Myocyte (in vitro differentiated cells): ENCODE measurements at places on chromosomes 7 and 10. TPM values are rescaled to one million over a fixed set of nuclear protein-coding genes. Genes with fewer than 3 reads are reported as not detected.

The EPHA1 gene
- total RNA-seq, result not detected in 2 replicates

The NSUN6 gene
- total RNA-seq, result 5.5 and 6.2 TPM in 2 replicates

The ADRA2A gene
- total RNA-seq, result 0.31 and 1.3 TPM in 2 replicates

The CALML5 gene
- total RNA-seq, result not detected in 2 replicates

The STK31 gene
- total RNA-seq, result 0.05 TPM in 1 of 2 replicates, not detected in the other

DNA sequence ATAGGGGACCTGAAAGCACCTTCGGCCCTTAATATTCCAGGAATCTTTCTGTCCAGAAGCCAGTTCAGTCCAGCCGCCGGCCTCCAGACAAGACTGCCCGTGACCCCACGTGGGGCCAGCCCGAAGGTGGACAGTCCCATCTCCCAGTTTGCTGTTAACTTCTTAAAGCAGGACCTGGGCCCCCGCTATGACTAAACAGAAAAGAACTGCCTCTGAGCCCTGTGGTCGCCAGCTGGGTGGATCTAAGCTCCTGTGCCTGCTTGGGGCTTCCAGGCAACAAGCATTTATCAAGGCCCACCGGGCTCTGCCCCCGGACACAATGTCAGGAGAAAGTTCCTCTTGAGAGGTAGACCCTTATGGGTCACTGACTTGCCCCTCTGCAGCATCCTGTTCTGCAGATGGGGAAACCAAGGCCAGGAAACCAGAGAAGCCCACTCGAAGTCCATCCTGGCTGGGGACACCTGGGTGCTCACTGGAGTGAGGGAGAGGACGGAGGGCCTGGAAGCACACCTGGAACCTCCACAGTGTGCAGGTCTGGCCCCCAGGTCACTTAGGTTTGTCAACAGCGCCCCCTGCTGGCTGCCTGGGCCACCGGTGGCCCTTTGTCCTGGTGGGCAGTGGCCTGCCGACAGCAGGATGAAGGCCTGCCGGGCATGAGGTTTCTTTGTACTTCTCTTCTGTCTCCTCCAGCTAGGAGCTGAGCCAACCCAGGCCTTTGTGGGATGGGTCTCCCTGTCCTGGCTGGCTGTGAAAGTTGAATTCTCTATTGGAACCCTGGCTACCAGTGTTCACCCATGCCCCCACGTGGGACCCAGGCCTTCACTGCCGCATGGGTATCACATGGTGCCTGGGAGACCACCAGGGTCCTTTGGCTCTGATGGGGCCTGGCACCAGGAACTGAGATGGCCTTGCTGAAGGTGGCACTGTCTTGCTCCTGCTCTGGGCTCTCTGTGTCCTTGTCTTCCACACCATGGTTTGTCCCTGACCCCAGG is 128.0 kb downstream of the ZMIZ1 start:
- peak; percentile 66 for DNase-seq

DNA sequence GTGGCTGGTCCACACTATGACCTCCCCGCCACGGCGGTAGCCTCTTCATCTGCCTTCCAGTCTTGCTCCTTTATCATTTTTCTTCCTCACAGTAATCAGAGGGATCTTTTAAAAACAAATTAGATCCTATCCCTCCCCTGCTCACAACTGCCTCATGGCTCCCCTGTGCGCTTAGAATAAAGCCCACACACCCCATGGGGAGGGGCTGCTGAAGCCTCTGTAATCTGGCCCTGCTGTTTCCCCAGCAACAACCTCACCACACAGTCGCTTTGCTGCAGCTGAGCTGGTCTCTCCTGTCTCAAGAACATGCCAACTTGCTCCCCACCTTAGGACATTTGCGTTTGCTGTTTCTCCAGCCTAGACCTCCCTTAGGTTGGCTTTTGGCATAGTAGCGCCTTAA is 41.0 kb downstream of the SP8 start:
- DNase-seq, result no peak

DNA sequence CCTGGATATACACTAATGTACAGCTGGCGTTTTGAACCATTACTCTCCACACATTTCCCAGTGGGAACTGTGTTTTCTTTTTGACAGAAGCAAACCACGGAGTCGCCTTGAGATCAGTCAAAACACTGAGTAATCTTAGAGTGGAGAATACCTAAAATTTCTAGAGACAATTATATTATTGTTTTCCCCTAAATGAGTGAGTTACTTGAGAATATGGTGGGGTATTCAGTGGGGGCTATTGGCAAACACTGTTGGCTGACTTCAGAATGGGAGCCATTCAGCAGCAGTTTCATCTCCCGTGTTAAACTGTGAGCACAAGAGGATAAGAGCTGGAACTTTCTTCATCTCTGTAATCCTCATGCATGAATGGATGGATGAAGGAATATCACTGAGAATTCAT is 6.2 kb downstream of the IL2RA start:
- DNase-seq, result no peak

- DNase-seq, result no peak
These were observed 45.3 kb upstream of the BAMBI start for GRCh38 chr10:28631896-28632583.

- DNase-seq, result peak; percentile 30
These were observed 71.2 kb upstream of the LRRC18 start for GRCh38 chr10:49010865-49011264.

DNA sequence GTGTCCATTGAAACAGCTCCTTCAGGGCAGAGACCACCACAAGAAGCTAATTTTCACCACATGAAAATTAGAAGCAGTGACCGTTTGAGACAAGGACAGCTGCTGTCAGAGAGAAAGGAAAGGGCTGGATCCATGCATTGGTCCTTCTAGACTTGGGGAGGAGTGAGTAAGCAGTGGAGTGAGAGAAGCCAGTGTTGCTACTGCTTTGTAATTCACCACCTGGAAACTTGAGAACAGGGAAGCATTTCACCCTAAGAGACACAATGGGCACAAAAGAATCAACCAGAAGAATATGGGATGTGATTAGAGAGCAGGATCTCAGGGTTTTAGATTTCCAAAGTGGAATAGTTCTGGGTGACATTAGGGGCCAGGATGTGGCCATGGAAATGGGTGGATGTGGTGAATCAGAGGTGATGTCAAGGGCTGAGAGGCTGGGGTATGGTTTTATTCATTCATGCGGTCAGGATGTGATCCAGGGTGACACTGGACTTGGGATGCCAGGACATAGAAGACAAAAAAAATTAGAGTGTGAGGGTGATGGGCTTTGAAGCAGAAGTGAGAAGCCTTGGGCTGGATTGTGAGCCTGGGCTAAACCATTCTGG is 61.6 kb downstream of the DENND11 start:
- DNase-seq, result peak; percentile 17

DNA sequence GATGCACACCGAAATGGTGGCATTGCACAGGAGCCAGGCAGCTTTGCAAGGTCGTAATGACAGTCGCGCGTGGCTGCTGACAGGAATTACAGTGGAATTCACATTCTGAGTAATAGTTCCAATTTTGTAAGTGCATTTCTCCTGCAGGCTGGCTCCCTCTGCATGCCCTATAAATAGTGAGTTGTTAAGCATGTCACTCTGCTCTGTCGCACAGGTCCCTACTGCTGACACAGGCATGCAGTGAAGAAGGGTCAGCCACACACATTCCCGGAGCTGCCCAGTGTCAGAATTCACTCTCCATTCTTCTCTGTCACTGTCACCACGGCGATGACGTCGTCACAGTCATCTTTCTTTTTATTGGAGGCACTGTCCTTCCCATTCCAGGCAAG is 49.2 kb upstream of the SHH start:
- DNase-seq, result peak; percentile 49

- DNase-seq, result no peak
These were observed 450.9 kb upstream of the VSTM2A start for GRCh38 chr7:54091322-54091721.

DNA sequence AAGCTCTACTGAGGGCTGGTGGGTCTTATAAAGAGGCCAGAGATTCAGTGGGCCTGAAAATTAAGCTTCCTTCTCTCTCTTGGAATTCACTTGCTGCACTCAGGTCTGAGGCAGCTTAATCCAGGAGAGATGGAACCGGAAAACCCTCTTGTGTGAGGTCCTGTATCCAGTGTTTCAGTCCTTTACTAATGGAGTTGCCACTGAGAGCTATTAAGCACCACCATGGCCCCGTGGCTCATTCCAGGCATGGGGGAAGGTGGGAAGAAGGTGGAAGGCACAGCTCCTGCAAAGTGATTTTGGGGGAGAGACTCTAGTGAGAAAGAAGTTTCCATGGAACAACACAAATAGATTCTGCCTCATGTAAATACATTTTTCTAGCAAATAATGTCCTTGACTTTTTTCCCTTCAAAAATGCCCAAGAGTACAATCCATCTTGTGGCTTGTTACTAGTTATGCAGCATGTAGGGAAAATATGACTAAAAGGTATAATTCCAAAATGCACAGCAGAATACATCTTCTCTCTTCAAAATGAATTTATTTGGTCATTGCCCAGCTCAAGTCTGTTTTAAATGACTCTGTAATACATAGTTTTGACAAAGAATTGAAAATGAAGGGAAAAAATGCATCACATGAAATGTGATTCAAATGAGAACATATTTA is 46.7 kb upstream of the FOXI2 start:
- no peak for DNase-seq

GRCh38 chr10:30894221-30894620 is 137.4 kb downstream of the ZNF438 start:
- DNase-seq, result no peak

DNA sequence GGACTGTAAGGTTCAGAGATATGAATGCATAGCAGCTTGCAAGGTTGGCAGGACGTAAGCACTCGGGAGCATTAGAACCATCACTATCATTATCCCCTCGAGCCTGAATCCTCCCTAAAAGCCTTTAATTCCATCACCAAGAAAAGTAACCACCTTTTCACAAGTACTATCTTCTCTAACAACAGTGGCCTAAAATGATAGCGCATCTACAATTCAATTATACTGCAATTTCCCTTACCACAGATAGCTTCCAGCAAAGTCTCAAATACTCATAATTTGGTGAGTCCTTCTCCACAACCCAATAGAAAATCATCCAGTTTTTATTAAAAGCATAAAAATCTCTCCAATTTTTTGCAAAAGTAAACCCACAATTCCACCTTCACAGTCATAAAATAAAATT is 42.0 kb downstream of the COL1A2 start:
- DNase-seq, result no peak

DNA sequence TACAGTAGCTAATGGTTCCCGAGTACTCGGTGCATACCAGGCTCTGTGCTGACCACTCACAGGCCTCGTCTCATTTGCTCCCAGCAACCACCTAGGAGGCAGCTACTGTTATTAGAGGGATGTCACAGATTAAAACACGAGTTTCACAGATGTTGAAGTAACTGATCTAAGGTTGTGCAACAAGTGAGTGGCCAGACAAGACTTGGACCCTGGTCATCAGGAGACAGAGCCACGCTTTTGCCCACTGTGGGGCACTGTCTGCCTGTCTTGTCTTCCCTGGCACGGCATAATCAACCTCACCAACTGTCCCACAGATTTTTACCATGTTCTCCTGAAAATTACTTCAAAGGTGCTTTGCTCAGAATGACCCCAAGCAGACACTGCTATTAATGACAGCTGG is 111.6 kb upstream of the HABP2 start:
- DNase-seq, result no peak

DNA sequence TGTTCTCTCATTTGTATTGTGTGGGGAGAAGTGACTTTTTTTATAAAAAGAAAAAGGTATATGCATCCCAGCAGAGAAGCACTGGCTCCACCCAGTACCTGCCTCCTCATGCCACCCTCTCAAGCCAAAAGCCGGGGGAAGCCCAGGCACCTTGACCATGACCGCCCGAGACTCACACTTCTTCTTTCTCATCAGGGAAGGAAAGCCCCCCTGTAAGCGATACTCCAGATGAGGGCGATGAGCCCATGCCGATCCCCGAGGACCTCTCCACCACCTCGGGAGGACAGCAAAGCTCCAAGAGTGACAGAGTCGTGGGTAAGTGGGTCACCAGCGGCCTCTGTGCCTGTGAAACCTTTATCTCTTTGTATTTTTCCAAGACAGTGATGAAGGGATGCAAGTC is 22.9 kb downstream of the IKZF1 start:
- DNase-seq, result no peak

- no peak for DNase-seq
These were observed 36.7 kb upstream of the MNX1 start for GRCh38 chr7:157047148-157047547.

- no peak for DNase-seq
These were observed 11.9 kb upstream of the DMTF1 start for GRCh38 chr7:87140271-87140748.

GRCh38 chr7:2210551-2211258 is 22.0 kb downstream of the MAD1L1 start:
- DNase-seq, result no peak

DNA sequence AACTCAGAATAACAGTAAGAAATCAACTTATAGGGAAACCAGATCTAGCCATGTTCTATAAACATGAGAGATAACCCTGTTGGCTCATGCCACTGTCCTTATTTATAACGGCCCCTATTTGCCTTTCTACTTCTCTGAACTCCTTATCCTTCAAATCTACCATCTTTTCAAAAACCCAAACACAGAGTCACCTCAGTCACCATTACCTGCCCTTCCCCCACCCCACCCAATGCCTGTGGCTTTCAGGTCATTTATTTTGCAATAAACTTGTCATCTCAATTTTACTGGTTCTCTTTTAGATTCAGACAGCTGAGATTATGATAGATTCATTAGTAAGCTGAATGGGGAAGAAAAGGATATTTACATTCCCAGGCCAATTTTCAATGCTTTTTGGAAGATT is 53.6 kb downstream of the KMT2C start:
- DNase-seq, result no peak

- no peak for DNase-seq
These were observed 335 bp upstream of the CHCHD1 start for GRCh38 chr10:73781548-73781878.
